Transverse colon (tissue), 4 donors: ENCODE measurements at places on chromosomes 2 and 18.
A peak's percentile ranks its signal among the peaks of the same experiment; 100 is the strongest.

GRCh38 chr18:24293254-24293653, 104.4 kb downstream of the OSBPL1A start:
- DNase-seq = no peak

DNA sequence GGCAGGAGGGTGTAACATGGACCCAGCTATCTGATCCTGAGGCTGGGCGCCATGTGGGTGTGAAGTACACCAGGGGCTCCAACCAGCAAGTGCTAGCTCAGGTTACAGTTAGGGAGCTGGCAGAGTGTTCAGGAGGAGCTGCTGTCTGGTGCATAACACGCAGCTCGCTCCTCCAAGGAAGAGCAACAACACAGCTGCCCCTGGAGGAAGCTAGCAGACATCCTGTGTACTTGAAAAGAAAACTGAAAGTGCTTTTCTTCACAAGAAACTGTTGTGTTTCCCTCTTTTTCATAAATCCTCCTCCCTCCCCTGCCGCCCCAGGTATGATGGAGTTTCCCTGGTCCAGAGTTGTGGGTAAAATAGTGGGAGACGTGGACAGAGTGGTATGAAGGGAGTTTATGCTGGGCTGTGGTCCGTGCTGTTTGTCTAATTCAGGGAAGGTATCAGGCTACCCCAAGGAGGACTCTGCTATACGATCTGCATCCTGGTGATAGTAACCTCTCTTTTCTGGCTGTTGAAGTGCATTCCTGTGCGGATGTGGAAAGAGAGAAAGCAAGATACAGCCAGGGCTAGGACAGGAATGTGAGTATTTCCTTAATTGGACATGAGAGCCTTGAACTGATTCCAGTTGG, 6.1 kb upstream of the LBH start:
- DNase-seq = peak; percentile 52

GRCh38 chr2:238720232-238720672, 127.6 kb upstream of the TWIST2 start:
- peak; percentile 56 for DNase-seq

DNA sequence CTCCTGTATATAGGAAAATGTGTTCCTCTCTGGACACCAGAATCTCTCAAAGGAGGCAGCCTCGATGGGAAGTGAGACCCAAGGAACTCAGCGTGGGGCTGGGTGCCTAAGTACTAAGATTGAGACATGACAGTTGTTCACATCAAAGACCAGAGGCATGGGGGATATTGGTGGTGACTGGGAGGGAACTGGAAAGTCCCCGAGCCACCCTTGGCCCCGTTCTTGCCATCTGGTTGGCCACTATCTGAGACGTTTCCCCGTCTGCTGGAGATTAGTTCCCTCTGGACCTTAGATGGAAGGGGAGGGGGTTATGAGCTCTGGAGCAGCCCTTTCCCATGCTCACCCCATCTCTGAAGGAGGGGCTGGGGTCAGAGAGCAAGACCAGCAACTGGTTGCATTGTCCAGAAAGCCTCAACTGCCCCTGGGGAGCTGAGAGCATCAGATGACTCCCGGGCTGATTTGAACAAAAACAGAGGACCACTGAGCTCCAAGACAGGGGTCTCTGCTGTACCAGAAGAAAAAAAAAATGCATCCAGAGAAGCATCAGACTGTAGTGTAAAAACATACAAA, 11.8 kb downstream of the FBLN7 start:
- DNase-seq = no peak

- DNase-seq = no peak
Measured at GRCh38 chr2:178109813-178110212, 2.4 kb upstream of the RBM45 start.

DNA sequence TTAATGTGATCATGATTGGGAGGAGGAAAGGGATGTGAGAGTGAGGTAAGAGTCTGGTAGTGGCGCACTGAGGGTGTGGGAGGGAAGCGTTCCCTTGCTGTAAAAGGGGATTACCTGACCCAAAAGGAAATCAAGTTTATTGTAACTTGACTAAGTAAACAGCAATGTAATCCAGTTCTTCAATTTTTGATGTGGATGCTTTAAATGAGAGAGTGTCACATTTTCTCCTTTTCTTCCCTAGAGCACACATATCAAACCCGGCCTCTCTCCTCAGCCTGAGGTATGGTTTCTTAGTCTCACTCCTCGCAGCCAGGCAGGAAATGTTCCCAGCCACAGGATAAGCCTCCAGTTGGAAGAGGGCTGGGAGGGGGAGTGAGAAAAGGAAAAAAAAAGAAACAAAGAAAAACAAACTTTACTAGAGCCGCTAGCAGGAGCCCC, 688 bp upstream of the ARHGAP28 start:
- no peak for DNase-seq

GRCh38 chr2:239443666-239444567, 43.1 kb upstream of the HDAC4 start:
- DNase-seq = no peak

GRCh38 chr2:64532030-64532429, 7.9 kb downstream of the AFTPH start:
- no peak for DNase-seq

GRCh38 chr2:237700512-237701032, 73.2 kb downstream of the LRRFIP1 start:
- peak; percentile 46 for DNase-seq

GRCh38 chr2:45871541-45871940, 220.1 kb downstream of the PRKCE start:
- no peak for DNase-seq

DNA sequence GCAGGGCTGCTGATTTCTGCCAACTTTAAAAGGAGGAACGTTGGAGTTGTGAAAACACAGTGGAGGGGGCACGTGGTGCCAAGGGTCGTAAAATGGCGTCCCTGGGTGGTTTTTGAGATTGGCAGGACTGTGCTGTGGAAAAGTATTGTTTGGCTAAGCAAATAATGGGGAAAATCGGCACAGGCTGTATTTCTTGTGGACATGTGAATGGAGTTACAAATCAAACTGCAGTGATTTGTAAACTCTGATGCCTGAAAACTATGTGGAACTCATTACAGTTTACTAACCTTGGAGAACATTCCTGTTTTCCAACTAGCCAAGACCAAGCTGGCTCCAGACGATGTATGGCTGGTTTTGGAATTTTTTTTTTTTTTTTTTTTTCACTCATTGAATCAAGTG, 68.7 kb downstream of the KCTD1 start:
- no peak for DNase-seq

- no peak for DNase-seq
Measured at GRCh38 chr18:51054764-51055163, 24.8 kb downstream of the SMAD4 start.

DNA sequence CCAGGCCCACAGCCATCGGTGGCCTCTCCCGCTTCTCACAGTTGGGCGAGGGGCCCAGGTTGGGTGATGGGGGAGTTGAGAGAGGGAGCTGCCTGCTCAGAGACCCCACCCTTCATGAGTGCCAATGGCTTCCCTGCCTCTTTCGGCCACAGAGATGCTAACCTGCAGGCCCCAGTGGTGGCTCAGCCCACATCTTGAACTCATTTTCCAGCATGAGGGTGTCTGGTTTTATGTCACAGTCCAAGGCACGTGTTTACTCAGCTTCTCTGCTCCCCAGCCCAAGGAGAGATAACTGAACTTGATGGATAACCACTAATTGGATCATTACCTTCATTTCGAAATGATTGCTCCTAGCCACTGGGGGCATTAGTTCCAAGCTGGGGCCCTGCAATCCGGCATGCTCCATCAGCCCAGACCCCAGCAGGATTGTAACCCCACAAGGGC, 45.9 kb upstream of the SIX2 start:
- no peak for DNase-seq

GRCh38 chr18:10660179-10660884, 134.5 kb downstream of the NAPG start:
- no peak for DNase-seq

DNA sequence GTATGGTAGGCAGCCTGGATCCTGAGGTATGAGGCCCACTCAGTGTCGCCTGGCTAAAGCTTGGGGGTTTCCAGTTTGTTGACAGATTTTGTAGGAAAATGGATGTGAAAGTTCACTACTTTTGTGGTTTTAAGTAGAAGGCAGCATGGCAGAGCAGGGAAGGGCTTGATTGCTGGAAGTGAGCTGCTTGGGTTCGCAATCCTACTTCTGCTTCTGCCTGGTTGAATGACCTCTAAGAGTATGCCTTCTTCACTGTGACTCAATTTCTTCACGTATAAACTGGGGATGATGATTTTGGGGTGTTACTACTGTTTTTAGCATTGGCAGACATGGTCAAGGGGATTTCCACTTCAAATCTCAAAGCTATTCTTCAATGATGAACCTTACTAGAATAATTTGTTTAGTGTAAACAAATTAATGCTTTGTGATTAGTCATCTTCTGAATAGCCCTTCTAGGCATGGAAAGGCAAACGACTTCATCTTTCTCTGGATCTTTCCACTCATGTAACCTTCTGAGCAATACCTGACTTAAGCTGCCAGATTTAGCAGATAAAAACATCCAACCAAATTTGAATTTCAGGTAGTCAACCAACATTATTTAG, 13.2 kb downstream of the BMP10 start:
- no peak for DNase-seq

DNA sequence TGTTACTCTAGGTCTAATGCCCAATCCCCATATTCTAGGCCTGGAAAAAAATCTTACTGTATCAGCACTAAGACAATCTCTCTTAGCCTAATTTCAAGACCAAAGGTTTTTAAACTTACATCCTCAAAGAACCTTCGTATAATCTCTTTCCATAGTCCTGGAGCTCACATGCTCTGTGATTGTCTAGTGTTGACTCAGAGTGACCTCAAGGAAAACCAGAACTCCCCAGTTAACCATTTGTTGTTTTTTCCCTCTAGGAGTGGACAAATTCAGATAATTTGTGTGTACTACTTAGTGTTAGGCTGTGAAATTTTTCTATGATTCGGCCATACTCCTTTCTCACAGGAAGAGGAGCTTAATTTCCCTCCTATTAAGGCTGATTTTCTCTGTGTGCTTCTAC, 536.1 kb downstream of the SLC4A3 start:
- DNase-seq = no peak

DNA sequence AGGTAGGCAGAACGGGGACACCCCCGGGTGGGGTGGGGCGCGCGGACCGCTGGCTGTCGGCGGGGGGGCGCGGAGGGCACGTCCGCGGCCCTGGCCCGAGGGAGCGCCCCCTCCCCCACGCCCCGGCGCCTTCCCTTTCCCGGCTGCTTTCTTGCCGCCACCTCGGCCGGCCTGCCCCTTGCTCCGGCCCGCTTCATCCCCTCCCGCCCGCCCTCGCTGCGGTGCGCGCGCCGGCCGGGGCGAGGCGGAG, 443 bp downstream of the VAPA start:
- DNase-seq = no peak

GRCh38 chr2:152049541-152049940, 49.3 kb downstream of the CACNB4 start:
- DNase-seq = no peak

GRCh38 chr2:5777131-5777535, 84.9 kb downstream of the SOX11 start:
- no peak for DNase-seq

GRCh38 chr2:29786361-29786760, 135.0 kb downstream of the ALK start:
- DNase-seq = no peak

- DNase-seq = no peak
Measured at GRCh38 chr2:65240657-65241056, 13.0 kb downstream of the ACTR2 start.

- no peak for DNase-seq
Measured at GRCh38 chr2:102040229-102040628, 48.5 kb downstream of the IL1R2 start.

GRCh38 chr2:55111570-55112228, 61.4 kb upstream of the RTN4 start:
- DNase-seq = peak; percentile 54

DNA sequence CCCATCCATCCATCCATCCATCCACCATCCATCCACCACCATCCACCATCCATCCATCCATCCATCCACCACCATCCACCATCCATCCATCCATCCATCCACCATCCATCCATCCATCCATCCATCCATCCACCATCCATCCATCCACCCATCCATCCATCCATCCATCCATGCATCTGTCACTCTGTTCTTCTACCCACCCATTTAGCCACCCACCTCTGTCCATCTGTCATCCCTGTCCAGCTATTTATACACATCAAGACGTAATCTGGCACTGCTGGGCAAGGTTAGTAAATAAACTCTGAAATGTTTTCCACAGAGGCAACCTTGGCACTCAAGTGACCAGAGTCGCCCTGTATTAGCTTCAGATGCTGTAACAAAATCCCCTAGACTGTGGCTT, 120.9 kb downstream of the RTP5 start:
- DNase-seq = no peak

DNA sequence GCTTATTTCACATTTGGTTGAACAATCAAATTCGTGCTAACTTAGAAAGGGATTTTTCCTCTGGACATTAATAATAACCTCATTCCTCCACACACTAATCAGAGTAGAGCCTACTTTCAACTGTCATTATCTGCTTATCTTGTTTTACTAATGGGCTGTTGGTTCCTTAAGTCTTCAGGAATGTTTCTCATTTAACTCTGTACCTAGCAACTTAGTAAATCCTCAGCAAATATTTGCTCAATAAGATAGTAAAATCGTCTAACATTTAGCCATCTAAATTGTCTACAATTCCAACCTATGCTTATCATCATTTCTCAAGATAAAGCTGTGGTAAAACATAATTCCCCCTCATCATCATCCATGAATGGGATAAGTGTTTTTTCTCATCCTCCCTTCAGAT, 98.1 kb downstream of the CDH2 start:
- no peak for DNase-seq

- no peak for DNase-seq
Measured at GRCh38 chr2:19914266-19914975, 12.6 kb upstream of the TTC32 start.
